ENCODE measurements at places on chromosomes 4 and X.

- no peak for DNase-seq
Observed at GRCh38 chrX:36199928-36200327, 280.4 kb downstream of the CFAP47 start.

DNA sequence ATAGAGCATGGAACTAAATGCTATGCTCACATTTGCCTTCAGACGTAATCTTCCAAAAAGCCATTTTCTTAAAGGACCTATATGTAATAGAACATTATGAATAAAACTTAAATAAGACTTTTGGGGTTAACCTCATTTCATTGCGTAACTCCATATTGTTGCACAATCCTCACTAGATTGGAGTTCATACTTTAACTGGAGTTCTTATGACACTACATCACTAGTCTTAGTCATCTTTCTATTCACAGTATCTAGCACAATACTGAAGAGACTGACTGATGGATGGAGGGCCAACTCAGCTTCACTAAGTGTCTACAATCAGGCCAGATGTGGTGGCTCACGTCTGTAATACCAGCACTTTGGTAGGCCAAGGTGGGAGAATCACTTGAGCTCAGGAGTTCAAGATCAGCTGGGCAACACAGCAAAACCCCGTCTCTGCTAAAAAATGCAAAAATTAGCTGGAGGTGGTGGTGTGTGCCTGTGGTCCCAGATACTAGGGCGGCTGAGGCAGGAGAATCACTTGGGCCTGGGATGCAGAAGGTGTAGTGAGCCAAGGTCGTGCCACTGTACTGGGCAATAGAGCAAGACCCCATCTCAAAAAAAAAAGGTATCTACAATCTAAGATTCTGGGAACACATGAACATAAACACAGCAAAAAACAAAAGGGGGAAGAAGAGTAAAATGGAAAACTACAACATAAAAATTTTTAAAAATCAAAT, 80.8 kb upstream of the MAB21L2 start:
- no peak for DNase-seq

DNA sequence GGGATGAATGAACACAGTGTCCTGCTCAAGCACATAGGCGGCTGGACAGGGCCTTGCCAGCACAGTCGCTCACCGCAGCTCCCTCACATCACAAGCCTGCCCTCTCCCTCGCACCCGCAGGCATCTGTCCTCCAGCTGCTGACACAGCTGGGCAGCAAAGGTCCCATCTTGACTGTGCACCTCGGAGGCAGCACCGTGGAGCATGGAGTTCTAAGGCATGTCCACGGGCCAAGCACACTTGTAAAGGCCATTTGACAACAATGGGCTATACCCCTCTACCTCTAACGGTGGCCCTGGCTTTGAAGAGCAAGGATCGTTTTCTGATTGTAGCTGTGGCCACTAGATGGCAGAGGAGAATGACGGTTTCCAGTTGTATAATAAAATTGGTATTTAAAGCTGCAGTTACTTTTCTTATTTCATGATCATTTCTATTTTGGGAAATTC, 53.8 kb downstream of the APLN start:
- DNase-seq, result peak; percentile 41

- DNase-seq, result no peak
Observed at GRCh38 chr4:105780176-105780575, 71.6 kb downstream of the GSTCD start.

DNA sequence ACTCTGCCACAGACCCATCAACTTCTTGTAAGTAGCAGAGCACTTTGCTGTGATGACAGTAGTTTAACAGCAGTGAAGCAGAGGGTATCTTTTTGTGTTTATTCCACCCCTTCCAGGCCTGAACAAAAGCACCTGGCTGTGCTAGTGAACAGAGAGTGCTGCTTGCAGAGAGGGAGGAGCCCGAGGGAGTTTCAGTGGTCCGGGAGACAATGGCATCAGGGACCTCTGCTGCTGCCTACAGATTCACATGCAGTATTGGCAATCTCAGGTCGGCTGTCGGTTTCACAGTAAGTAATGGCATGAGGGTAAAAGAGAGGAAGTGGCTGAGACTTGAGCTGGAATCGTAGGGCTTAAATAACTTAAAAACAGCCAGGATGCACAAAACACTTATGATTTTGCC, 755.8 kb downstream of the RPA4 start:
- peak; percentile 4 for DNase-seq

DNA sequence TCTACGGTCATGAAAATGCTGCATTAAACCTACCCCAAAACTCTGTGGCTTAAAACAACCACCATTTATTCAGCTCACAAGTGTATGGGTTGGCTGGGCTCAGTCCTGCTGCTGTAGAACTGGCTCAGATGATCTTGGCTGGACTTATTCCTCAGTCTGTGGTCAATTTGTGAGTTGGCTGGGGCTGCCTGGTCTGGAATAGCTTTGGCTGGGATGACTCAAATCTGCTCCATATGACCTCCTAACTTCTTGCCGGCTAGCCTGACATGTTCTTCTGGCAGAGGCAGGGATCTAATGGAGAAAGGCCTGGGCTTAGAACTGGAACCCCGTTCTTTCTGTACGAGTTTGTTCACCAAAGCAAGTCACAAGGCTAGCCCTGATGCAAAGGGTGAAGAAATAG, 71.7 kb downstream of the CFAP299 start:
- DNase-seq, result no peak

DNA sequence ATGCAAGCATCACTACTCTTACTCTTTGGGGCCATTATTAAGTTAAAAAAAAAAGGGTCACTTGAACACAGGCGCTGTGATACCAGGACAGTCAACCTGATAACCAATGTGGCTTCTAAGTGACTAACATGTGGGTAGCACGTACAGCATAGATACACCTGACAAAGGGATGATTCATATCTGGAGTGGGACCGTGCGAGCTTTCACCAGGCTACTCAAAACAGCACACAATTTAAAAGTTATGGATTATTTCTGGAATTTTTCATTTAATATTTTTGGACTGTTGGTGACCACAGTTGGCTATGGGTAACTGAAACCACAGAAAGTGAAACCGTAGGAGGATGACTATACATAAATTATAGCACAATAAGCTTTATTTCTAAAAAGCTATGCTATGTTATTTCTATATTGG, 113.8 kb upstream of the STIM2 start:
- no peak for DNase-seq

GRCh38 chrX:148599404-148599803, 99.0 kb downstream of the AFF2 start:
- DNase-seq, result no peak

DNA sequence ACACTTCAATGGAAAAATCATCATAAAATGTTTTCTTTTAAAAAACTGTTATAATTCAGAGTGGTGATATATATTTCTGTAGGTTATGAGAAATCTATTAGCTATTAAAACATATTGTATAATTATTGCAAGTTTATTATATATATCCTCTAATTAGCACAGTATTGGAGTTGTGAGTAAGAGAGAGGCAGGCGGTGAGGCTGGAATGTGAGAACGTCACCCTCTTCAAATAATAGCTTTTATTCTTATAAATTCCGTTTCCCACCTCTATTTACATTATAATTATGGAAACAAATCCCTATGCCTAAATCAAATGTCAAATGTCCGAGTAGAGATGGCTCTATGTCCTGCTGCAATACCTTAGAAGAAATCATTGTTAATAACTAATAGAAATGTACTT, 292.9 kb downstream of the ADGRL3 start:
- DNase-seq, result no peak

DNA sequence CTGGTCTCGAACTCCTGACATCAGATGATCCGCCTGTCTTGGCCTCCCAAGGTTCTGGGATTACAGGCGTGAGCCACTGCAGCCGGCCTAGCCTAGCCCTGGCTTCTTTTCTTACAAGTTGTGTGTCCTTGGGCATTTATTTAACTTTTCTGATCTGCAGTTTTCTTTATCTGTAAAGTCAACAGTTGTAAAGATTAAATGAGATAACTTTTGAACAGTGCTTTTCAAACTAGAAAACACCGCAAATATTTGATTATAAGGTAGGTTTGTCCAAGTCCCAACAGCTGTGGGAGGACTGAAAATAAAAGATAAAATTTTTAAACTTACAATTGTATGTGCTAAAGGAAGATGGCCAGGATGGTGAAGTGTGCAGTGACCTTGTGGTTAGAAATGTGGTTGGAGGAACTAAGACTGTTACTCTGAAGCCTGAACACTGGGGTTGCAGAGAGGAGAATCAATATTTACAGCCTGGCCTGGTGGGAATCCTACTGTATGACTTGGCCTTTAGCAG, 44.8 kb downstream of the GSX2 start:
- DNase-seq, result no peak

DNA sequence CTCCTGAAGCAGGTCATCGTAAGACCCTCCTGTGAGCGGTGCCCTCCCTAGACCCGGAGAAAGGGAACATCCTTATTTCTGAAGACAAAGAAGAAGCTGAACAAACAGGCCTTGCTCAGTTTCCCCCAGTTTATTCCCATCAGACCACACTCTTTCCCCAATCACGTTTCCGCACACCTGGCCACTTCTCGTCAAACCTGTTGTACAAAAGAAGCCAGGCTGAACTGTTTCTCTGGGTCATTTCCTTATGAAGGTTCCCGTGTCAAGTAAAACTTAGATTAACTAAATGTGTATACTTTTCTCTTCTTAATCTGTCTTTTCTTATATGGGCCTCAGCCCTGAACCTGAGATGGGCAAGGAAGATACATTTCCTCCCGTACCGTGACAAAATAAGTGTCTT, 111.6 kb upstream of the ENPP6 start:
- DNase-seq, result no peak

GRCh38 chrX:107153005-107153404, 34.4 kb upstream of the RBM41 start:
- no peak for DNase-seq

DNA sequence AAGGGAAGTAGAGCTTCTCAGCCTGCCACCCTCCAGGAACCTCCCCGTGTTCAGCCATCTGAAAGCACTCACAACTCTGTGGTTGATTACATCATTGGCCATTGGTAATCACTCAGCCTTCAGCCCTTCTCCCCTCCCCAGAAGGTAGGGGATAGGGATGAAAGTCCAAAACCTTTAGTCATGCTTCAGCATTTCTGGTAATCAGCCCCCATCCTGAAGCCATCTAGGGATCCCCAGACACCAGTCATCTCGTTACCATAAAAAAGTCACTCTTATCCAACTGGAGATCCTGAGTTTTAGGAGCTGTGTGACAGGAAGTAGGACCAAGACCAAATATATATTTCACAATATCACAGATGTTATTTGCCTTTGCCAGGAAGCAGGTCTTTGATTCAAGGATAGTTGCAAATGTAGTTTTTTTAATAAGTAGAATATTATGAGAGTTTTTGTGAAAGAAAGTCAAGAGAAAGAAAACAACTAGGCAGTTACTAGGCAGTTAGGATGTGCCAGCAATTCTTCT, 364.6 kb upstream of the NOCT start:
- DNase-seq, result no peak

GRCh38 chr4:52750819-52751486, at the start of gene ERVMER34-1:
Gene ERVMER34-1 (minus strand): TSS chr4:52751425. CDS start chr4:52745520, 5,905 bp downstream.
- DNase-seq, result no peak

- no peak for DNase-seq
Observed at GRCh38 chr4:2072971-2073807, 14.1 kb downstream of the NAT8L start.

DNA sequence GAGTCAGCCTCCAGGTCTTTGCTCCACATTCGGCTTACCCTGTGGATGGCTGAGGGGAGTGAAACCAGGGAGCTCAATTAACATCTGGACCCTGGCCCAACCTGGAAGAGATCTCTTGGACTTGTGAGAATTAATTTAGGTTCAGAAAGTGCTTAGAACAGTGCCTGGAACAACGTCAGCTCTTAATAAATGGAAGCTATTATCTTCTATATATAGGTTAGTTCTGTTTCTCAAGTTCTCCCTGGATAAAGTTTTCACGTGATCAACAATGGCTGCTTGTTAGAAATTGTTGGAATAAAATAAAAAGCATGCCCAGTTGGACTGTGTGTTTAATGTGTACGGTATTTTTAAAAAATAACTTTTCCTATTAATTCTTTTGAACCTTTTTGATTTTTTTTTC, 80.8 kb downstream of the TRIML1 start:
- no peak for DNase-seq

DNA sequence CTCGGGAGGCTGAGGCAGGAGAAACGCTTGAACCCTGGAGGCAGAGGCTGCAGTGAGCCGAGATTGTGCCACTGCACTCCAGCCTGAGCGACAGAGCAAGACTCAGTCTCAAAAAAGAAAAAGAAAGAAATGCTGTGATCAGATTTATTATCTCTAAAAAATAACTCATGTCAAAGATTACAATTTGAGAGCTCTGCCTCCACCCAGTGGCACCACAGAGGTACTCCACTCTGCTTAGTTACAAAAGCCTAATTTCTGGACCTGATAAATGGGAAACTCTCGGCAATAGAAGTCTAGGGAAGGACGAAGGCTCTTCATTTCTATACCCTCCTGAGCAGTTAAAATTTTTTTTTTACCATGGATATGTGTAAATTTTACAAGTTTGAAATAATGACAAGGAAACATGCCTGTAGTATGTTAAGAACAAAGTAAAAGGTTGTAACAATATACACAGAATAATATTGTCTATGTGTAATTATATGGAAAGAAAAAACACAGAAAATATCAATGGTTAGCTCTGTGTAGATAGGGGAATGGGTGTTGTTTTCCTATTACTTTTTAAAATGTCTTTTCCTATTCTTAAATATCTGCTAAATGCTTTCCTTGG, 149.8 kb downstream of the STIM2 start:
- peak; percentile 64 for DNase-seq

DNA sequence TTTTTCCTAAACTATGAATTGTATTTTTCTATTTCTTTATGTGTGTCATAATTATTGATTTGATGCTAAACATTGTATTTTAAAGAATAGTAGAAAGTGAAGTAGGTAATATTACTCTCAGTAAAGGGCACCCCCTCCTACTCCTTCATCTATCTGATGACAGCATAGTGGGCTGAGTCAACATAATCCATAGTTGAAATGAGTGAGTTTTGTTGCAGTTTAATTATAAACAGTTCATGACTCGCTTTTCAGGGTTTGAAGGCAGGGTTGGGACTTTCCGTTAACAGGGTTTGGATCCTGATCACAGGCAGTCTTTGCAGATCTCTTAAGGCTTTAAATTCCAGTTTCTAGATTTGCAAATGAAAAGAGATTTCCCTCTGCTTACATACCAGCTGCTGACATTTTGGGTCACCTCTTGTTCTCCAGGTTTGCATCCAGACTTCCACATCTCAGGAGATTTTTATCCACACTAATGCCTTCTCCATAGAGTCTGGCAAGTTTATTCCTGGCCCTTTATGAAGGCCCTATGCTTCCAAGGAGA, 54.0 kb upstream of the TACR3 start:
- no peak for DNase-seq

DNA sequence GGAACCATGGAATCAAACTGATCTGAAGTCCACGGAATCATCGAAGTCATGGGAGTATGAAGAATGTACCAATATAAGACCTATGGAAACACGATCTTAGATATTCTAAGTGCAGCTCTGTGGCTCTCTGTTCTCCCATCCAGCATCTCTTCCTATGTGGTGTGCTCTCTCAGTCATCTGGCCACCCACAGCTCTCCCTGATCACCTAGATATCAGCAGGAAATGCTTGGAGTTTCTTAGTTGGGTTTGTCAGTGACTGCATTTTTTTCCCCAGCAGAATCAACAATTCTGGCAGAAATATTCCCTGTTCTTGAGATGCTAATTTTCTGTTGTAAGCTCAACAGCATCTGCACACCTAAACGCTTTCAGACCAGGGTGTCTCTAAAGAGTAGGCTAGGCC, 94.1 kb downstream of the GC start:
- no peak for DNase-seq

All from NCI-H1092 treated with DMSO at 0.1 percent for 48 hours (cell line).